NCI-H446 (cell line): ENCODE measurements at places on chromosomes 7 and 10.

GRCh38 chr7:90999989-91000979, 263.9 kb upstream of the FZD1 start:
- DNase-seq = no peak

DNA sequence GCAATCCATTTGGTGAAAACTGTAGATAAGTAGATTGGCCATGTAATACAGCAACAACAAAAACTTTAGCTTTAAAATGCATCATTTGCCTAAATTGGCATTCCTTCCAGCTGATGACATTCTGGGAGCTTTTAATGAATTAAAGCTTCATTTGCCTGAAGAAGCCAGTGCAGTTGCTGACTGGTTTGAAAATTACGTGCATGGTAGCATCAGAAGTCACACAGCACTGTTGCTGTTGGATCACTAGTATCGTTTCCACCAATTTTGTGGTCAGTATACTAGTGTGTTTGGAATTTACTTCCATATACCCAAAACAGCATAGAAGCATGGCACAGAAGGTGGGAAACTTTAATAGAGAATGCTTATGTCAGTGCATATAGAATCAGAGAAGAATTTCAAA, 194.9 kb downstream of the ETV1 start:
- DNase-seq = no peak

DNA sequence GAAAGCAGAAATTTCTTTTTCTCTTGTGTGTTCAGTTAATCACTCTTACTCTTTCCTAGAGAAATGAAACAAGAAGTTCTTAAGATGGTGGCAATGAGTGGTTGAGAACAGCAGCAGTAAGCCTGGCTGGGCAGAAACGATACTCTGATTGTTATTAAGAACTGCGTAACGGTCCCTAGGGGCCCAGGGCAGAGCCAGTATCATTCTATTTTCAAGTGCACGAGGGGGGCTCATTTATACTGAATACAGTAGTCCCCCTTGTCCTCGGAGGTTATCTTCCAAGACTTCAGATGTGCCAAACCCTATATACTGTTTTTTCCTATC, 64.9 kb downstream of the EEPD1 start:
- no peak for DNase-seq

DNA sequence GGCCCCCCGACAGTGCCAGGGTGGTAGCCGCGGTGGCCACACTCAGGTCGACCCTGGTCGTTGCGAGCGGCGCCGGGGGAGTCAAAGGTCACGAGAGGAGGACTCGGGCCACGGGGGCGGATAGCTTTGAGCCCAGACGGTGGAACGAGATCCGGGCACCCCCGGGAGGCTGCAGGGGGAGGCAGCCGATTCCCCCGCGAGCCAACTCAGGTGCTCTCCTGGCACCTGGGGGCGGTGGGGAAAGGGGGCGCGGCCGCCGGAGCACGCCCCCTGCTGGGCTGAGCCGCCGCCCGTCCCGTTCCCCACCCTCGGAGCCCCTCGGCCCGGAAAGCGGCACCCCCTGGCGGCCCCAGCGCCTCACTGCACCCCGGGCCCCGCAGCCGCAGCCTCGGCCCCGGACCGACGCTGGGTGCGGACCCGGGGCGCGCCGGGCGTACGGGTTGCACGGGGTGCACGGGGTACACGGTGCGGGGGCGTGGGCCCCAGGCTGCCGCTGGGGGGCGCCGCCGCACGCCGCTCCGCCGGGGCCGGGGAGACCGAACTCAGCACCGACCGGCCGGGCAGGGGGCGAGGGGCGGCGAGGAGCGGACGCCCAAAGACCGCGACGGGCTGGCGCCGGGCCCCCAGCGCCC, 521 bp upstream of the NYAP1 start:
- DNase-seq = no peak
